ENCODE measurements at places on chromosomes 3 and 15.
A peak's percentile ranks its signal among the peaks of the same experiment; 100 is the strongest.

GRCh38 chr3:117962750-117963149 is 1071.9 kb downstream of the IGSF11 start:
- DNase-seq, result no peak

DNA sequence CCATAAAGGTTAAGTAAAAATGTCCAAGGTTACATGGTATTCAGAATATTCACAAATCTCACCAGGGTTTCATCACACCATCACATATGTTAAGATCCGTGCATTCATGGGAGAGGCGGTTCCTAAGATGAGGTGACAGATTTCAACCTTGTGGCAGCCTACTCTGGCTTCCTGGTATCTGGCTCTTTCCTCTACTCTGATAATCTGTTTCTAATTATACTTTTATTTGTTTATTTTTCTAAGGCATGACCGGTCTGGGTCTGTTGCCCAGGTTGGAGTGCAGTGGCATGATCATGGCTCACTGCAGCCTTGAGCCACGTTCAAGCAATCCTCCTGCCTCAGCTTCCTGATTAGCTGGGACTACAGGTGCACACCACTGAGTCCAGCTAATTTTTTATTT is 34.4 kb downstream of the RAF1 start:
- DNase-seq, result no peak

DNA sequence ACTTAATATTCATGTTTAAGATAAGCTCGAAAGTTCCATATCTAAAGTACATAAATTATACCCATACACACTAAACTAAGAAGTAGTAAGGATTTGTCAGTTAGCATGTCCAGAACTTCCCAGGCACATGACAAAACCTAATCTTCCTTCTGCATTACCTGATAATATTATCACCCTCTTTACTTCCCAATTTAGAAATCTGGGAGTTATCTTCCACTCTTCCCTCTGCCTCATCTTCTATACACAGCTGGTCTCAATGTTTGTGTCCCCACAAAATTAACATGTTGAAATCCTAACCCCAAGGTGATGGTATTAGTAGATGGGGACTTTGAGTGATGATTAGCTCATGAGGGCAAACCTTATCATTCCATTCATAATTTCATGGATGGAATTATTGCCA is 15.3 kb downstream of the GABPB1 start:
- no peak for DNase-seq

DNA sequence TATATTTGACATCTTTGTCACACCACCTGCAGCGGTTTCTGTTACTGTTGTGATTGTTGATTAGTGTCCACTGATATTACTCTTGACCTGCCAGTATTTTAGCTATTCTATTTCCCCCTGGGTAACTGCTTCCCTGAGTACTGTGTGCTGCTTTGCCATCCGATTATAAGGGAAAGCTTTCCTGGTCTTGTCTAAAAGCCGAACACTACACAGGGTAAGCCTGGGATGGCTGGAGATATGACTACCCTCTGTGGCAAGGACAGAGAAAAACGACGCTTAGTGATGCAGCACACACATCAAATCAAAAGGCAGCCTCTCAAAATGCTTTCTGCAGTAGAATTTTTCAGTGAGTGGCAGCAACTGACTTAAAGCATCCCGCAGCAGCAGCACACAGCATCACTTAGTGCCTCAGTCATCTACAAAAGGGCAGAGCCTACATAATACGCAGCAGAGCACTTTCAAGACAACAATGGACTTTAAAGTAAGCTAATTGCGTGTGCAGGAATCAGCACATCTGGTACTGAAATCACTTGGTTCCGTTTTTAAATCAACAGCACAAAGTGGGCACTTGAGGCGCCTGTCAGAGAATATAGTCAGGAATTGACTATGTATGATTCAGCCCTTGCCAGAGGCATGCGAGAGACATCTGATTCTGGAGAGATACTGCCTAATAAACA is 656.3 kb upstream of the TGFBR2 start:
- no peak for DNase-seq

GRCh38 chr15:25803036-25803435 is 60.1 kb downstream of the ATP10A start:
- no peak for DNase-seq

DNA sequence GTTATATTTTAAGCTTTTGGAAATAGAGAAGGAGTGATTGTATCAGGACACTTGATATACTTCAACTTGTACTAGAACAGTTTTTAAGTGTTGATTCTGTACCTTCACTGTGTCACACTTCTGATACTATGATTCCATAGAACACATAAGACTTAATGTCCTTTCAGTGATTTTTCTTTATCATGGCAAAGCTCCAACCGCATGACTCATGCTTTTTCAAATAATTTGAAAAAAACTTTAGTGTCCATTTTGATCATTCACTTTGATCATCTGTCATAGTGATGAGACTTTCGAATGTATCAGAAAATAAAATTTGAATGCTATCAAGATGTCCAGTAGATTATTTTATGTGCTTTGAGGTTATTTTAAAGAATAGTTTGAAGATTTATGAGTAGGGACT is 32.0 kb downstream of the AP4E1 start:
- DNase-seq, result no peak

- no peak for DNase-seq
Observed at GRCh38 chr3:127779747-127780146, 42.6 kb downstream of the MGLL start.

GRCh38 chr3:15654127-15654526 is 52.6 kb downstream of the BTD start:
- DNase-seq, result no peak

DNA sequence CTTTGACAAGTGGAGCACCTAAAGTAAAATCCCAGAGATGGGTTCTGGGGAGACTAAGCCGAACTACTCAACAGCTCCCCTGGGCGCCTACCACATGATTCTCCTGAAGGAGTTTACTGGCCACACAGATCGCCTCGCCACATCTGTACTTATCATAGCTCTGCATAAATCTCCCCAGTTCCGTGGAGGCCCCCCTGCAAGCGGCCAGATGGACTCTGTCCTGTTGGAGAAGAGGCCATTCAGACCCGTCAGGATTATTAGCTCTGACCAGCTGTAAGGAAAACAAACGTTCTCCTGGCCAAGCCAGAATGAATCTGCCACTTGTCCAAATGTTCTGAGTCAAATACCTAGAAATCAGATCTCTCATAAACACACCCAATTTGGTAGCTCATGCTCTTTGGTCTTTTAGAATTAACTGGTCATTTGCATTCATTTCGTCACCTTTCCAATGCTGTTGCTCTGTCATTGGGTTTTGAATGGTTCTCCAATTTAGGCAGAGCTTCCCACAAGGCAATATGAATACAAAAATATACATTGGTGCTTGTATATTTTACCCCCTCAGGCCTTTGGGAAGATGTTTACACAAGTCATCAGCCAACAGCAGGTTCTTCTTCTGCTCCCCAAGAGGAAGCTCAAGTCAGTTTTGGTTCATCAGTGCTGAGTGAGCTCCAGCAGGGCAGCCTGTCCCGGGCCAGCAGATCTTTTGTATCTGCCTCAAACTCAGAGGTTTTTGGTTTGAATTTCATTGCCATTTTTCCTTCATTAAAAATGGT is 124.5 kb downstream of the THSD4 start:
- DNase-seq, result no peak

DNA sequence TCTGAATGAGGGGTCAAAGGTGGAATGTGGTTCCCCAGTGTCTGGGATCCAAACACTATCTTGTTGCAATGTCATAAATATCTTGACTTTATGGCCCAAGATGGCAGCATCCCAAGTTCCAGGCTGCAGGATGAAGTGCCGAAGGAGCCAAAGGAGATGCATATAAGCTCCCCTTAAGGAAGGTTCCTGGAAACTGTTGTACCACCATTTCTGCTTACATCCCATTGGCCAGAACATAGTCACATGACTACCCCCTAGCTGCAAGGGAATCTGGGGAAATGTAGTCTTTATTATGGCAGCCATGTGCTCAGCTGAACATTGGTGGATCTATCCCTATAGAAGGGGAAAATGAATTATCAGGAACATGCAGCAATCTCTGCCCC is 54.3 kb downstream of the BDH1 start:
- DNase-seq, result no peak

- no peak for DNase-seq
Observed at GRCh38 chr3:11247362-11247761, 24.8 kb upstream of the ATG7 start.

GRCh38 chr15:29432191-29433049 is 162.8 kb upstream of the NSMCE3 start:
- DNase-seq, result no peak

DNA sequence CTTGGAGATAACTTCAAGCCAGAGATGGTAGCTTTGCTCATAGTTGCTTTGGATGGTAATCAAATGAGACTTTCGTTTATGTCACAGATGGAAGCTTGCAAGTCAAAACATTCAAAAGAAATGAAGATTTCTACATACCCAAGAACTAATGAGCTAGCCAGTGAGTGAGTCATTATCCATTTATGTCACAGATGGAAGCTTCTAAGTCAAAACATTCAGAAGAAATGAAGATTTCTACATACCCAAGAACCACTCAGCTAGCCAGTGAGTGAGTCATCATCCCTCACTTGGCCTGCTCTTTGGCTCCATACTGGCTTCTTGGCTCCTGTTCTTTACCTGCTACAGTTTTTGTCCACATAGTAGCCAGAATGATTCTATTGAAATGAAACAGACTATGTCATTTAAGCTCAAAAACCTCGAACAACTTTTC is 559.8 kb upstream of the CBLB start:
- no peak for DNase-seq

DNA sequence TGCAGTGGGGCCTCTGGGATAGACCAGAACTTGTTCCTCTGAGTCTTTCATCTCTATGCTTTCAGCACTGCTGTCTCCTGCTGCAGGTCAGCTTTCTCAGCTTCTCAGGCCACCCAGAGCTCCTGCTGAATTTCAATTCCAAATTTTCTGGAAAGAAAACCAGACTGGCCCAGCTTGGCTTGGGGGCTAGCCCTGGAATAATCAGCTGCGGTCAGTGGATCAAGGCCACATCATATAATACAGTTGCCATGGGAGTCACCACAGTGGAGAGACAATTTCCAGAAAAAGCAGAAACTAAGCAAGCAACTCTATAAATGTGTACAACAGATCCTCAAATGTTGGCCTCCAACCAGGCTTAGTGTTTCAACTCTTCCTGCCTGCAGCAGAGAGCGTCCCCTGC is 91.1 kb upstream of the SLC24A5 start:
- no peak for DNase-seq

GRCh38 chr3:174640932-174641331 is 218.2 kb upstream of the NAALADL2 start:
- no peak for DNase-seq

DNA sequence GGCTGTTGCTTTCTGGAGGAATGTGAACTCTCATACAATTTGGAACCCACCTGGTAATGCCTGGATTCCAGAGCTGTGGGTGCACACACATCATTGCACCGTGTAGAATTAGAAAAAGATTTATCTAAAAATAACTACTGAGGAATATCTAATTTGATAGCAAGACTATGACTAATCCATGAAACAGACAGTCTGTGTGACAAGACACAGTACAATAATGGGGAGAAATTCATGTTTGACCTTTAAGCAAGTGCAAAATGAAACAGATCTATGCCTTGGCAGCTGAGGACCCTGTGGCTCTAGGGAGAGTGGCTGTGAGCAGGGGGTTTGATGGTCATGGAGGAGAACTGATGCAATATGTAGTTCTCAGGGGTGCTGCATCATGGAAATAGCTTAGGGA is 7.9 kb upstream of the DOCK3 start:
- no peak for DNase-seq

DNA sequence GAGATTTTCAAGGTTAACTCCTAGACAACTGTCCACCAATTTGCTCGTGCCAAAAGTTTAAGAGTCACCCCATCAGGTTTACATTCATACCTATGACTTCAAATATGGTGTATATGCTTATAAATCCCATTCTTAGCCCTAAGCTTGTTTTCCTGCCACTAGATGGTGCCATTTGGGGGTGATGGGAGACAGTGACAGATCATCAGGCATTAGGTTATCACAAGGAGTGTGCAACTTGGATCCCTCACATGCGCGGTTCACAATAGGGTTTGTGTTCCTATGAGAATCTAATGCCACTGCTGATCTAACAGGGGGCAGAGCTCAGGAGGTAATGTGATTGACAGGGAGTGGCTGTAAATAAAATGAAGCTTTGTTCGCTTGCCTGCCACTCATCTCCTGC is 182.7 kb downstream of the CNTN6 start:
- DNase-seq, result no peak

- no peak for DNase-seq
Observed at GRCh38 chr3:184757022-184757651, 45.3 kb upstream of the MAGEF1 start.

- DNase-seq, result no peak
Observed at GRCh38 chr3:193039058-193039457, 121.4 kb upstream of the MB21D2 start.

DNA sequence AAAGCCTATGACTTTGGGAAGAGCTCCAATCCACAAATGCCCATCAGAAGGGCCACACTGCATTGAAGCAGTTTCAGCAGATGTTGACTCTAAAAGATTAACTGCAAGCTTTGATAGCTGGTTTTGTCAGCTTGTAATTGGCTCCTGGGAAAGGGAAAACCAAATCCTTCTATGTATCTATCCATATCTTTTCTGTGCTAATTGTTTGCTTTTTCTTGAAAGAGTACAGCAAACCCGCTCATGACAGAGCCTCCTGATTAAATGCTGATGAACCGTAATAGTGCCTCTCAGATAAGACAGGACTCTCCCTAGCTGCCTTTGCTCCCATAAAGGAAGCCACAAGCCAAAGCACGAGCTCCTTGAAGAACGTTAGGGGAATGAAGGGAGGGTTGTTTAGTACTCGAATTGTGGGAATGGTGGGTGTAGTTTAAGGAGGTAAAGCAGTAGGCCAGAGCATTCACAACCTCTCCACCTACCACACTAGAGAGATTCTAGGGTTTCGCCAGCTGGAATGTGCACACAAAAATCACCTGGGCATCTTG is 33.6 kb upstream of the LRIG1 start:
- DNase-seq, result no peak

- DNase-seq, result no peak
Observed at GRCh38 chr15:43518197-43518761, 871 bp downstream of the MAP1A start.

DNA sequence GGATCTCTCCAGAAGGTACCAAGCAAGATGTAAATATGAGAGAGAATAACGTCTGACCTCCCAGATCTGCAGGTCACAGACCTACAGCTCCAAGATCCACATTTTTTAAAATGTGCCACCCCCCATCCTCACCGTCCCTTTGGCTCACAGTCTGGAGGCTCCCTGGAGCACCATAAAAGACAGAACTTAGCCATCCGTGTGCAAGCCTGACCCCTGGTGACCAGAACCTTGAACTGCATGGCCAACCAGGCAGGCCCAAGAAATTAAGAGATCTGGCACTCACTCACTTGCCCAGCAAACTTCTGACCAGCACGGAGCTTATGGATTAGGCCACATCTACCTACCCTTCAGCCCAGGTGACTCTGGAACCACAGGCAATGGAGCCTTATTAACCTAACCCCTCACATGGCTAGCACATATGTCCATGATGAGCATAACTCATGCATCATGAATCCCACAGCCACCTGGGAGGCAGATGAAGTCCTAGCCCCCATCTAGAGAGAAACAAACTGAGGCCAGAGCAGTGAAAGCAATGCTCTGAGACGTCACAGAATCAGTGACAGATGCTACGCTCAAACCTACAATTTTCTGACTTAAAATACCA is 275.3 kb downstream of the UACA start:
- peak; percentile 33 for DNase-seq

GRCh38 chr3:5476403-5476802 is 288.9 kb downstream of the EDEM1 start:
- no peak for DNase-seq

Measured in activated CD4-positive, CD25-positive, alpha-beta regulatory T cell (primary cell).